ENCODE measurements at places on chromosomes 11 and 22.
A peak's percentile ranks its signal among the peaks of the same experiment; 100 is the strongest.

GRCh38 chr11:17544181-17544622, at the start of gene USH1C:
TSS of gene USH1C (minus strand) at chr11:17544416. CDS start at chr11:17544307, 109 bp downstream.
- DNase-seq = no peak

- DNase-seq = no peak
Observed at GRCh38 chr11:105000797-105001196, 22.2 kb downstream of the CASP5 start.

GRCh38 chr11:65559951-65560537, 1.9 kb upstream of the LTBP3 start:
- DNase-seq = no peak

GRCh38 chr22:31235081-31235480, 23.0 kb downstream of the LIMK2 start:
- no peak for DNase-seq

GRCh38 chr11:89293965-89294679, 116.4 kb downstream of the TYR start:
- DNase-seq = no peak

- DNase-seq = no peak
Observed at GRCh38 chr11:19370100-19370861, 129.5 kb upstream of the E2F8 start.

- no peak for DNase-seq
Observed at GRCh38 chr11:71120471-71120896, 131.9 kb downstream of the SHANK2 start.

GRCh38 chr11:134350381-134350780, 18.6 kb downstream of the GLB1L2 start:
- no peak for DNase-seq

GRCh38 chr11:69808667-69809086, 10.5 kb downstream of the FGF3 start:
- DNase-seq = no peak

DNA sequence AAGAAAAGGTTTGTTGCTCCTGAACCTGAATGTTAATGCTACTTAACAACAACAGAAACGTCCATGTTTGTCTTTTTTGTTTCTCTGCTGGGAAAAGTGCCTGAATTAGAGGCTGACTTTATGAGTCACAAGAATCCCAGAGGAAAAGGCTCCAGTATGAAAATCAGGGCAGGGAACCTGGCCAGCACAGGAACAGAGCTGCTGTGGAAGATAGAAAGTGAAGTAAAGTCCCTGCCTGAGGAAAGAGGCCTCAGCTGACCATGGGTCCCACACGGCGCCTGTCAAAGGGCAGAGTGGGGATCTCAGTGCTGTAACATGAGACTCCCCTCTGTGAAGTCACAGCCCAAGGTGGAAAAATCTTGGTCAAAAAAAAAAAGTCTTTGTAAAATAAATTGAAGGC, 632.3 kb upstream of the CCDC90B start:
- DNase-seq = no peak

DNA sequence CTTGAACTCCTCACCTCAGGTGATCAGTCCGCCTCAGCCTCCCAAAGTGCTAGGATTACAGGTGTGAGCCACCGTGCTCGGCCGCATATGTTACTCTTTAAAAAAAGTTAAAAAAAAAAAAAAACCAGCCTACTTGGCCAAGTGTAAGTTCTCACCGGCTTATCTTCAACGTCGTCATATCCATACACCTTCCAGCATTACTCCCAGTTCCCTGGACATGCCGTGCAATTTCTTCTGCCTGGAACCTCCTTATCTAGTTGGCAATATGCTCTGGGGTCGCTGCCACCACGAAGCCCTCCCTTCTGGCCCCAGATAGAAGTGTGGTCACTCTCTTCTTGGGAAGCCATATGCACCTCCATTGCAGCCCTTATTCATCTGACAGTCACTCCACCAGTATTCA, 36.3 kb upstream of the CBX7 start:
- no peak for DNase-seq

- peak; percentile 66 for DNase-seq
Observed at GRCh38 chr22:41512421-41513194, 31.7 kb downstream of the POLR3H start.

DNA sequence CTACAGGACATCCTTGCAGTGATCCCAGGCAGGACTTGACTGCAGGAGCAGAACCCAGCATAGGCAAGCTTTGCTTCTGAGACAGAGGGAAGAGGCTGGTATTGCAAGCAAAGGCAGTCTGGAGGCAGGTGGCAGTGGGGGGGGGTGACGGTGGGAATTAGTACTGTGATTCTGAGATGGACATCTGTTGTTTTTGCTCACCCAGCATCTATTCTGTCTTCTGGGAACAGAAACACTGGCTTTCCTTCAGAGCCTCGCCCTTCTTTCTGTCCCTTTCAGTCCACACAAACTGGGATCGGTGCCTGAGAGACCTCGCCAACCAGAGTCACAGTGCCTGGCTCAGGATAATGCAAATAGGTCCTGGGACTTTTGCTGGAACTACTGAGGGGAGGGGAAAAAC, 31.2 kb upstream of the RASL10A start:
- DNase-seq = no peak

- no peak for DNase-seq
Observed at GRCh38 chr11:70799386-70799785, 401.1 kb downstream of the CTTN start.

All from amniotic stem cell (primary cell).